ENCODE measurements at places on chromosomes 12 and 14.

- DNase-seq: no peak
These were observed 137.8 kb downstream of the SLC15A4 start for GRCh38 chr12:128685903-128686475.

DNA sequence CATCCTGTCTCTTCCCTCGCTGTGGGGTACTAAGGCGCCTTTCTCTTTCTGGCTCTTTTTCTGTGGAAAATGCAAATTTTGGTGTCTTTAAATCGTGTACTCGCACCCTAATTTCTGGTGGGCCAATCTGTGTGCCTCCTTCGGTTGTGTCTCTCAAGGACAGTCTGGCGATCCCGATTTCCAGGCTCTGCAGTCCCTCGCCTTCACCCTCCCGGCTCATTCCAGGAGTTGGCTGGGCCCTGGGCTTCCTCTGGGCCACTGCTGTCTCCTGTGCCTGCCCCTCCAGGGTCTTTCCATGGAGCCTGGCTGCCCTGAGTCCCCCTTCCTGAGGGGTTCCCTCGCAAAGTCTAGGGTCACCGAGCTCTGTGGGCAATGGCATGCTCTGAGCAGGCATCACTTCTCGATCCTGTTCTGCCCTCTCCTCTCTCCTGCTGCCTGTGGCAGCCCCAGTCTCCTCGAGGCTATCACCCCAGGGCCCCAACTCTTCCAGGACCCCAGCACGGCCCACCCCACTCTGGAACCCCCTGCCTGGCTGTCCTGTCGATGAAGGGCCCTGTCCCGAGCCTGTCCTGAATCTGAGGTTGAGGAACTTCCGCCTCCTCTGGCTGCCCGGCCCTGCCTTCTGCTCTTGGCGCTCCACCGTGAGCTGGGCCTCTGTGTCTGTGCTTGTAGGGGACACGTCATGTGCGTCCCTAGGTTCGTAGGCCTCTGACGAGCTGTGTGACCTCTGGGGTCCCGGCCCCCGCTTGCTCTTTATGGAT is 24.1 kb downstream of the AHNAK2 start:
- DNase-seq: no peak

- no peak for DNase-seq
These were observed 65.4 kb downstream of the ZFP36L1 start for GRCh38 chr14:68727315-68728047.

- no peak for DNase-seq
These were observed 55.1 kb upstream of the RD3L start for GRCh38 chr14:103997391-103997790.

DNA sequence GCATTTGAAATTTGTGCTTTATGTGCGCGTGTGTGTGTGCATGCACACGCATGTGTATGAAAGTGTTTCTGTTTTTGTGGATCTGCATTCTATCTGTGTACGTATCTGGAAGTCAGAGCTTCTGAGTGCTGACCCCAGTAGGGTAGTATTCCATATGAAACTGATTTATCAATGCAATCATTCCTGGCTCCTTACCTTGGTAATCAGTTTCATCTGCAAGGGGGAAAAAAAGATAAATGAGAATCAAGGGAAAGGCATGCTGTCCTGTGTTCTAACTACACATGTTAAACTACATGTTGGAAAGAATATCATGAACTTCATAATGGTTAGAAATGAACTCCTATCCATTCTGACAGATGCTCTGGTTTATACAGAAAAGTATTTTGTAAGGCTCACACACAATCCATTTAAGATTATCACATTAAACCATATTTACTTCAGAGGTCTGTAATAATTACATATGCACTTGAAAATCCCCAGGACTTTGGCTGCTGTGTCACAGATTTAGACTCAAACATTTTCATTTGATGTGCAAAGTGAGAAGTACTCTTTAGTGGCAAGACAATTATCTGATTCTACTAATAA is 276.1 kb upstream of the LMO3 start:
- no peak for DNase-seq

GRCh38 chr14:24058951-24059475 is 7.2 kb downstream of the CARMIL3 start:
- no peak for DNase-seq

- no peak for DNase-seq
These were observed 240.3 kb downstream of the MSRB3 start for GRCh38 chr12:65518771-65519170.

- DNase-seq: peak; percentile 19
These were observed 75.3 kb upstream of the OR4E1 start for GRCh38 chr14:21748869-21749303.

DNA sequence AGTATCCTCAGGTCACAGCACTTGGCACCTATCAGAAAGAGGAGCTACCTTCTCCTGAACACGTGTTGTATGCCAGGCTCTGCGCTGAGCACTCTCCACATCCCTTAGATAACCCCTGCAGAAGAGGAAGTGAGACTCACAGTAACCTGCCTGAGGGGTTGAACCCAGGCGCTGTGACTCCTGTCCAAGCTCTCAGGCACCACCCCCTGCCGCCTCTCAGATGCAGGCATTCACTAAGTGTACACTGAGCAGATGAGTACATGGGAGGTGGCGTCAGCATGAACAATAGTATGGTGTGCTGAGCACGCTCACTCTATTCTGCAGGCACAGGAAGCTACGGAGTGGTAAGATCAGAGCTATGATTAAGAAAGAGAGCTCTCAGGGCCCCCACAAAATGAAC is 21.0 kb upstream of the RIC8B start:
- peak; percentile 37 for DNase-seq

DNA sequence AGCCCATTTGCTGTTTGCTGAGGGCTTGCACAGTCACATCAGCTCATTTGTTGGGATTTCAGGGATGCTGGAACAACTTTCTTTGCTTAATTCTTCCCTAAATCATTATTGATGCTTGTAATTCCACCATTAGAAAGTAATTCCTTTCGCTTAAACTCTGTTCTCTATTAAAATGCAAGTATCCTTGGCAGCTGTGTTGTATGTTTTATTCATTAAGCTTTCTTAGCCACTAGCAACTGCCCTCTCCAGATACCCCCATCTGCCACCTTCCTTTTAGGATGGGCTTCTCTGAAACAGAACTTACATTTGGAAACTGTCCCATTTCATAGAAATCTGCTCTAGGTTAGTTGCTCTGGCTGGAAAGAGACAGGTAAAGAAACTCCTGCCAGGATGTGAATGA is 43.7 kb downstream of the ADCK1 start:
- no peak for DNase-seq

- DNase-seq: no peak
These were observed 59.6 kb downstream of the FBXL14 start for GRCh38 chr12:1534748-1535147.

- DNase-seq: no peak
These were observed 68.8 kb upstream of the AMN start for GRCh38 chr14:102853648-102854047.

GRCh38 chr12:75525263-75525662 is 13.9 kb upstream of the KRR1 start:
- DNase-seq: no peak

GRCh38 chr12:63895841-63896240 is 51.3 kb downstream of the SRGAP1 start:
- DNase-seq: no peak

DNA sequence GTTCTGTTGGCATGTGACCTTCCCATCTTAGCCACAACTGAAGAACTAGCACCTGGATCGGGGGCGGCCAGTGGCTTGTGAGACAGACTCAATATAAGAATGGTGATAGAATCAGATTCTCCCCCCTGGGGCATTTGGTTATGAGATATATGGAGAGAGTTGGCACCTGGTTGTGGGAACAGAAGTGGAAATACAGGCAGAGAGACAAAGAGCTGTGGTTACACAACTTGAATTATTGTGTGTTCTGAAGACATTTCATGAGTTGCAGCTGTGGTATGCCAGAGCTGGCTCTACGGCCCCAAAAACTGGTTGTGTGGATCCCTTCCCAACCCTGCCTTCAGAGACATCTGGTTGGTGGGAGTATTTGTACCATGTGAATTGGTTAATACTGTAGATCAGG is 2.9 kb upstream of the MSRB3 start:
- DNase-seq: no peak

DNA sequence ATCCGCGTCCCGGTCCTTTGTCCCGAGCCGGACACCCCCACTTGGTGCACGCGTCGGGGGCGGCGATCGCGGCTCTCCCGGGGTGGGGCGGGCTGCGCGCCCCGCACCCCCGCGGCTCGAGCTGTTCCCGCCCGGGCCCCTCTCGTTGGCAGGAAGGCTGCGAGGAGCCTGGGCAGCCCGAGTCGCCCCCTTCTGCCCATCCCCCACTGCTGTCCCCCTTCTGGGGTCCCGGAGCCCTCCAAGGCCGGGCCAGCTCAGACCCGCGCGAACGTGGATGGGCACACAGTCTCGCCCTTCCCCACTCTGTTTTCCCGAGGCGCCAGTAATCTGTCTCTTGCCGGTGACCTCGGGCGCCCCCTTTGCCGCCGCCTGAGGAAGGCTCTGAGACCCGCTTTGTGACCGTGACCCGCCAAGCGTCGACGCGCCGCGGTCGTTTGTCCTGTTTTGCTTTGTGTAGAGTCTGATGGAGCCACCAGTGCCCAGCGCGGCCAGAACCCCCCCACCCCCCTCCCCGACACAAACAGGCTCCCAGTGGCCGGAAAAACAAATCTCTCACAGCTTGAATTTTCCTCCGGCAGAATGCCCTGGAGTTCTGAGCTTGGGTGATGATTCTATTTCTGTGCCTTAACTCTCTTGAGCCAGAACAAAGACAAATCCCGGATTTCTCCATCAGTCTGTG is 610 bp downstream of the C14orf132 start:
- no peak for DNase-seq

DNA sequence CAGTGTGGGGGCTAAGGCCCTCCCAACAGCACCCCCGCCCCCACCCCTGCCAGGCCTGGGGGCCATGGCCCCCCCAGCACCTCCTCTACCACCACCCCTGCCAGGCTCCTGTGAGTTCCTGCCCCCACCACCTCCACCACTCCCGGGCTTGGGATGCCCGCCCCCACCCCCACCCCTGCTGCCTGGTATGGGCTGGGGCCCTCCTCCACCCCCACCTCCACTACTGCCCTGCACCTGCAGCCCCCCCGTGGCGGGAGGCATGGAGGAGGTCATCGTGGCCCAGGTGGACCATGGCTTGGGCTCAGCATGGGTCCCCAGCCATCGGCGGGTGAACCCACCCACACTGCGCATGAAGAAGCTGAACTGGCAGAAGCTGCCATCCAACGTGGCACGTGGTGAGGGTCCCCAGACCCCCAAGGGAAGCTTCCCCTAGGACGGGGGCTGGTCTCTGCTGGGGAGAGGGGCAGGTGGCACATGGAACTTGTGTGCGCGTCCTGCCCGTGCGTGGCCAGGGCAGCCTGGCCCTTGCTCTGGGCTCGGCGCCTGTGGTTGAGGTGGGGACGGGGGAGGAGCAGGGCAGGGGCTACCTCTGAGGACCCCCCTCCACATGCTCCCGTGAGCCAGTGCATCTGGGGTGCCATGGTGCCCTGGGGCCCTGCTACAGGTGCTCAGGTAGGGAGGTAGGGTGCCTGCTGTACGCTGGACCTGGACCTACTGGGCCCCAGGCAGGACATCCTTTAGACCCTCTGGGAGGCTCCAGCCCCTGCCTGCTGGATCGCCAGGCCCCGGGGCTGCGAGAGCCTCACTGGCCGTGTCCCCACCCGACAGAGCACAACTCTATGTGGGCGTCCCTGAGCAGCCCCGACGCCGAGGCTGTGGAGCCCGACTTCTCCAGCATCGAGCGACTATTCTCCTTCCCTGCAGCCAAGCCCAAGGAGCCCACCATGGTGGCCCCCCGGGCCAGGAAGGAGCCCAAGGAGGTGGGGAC is 16.1 kb upstream of the ADSS1 start:
- no peak for DNase-seq

- no peak for DNase-seq
These were observed 7.4 kb upstream of the SLC25A29 start for GRCh38 chr14:100313464-100314230.

DNA sequence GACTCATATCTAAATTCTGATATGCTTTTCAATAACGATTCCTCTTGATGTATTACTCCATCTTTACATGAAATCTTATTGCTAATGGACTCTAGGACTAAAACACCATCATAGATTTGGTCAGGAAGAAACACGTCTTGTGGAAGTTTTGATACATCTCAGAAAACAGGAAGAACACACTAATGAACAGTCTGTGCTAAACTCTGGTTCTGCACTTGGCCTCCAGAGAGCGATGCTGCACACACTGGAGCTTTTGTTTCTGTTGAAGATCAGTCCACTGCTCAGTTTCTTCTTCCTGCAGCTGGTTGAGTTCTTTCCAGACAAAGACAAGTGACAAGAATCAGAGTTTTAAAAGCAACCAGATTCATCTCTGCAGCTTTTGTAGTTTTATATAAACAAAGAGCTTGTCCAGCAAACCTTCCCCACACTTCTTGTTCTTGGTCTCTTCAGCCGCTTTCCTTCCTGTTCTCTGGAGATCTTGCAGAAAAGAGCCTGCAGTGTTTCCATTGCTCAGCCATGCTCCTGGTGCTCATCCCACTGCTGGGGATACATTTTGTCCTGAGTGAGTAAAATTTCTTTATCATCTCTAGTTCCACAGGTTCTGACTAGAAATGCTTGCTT is 229.1 kb upstream of the OR4E1 start:
- no peak for DNase-seq

DNA sequence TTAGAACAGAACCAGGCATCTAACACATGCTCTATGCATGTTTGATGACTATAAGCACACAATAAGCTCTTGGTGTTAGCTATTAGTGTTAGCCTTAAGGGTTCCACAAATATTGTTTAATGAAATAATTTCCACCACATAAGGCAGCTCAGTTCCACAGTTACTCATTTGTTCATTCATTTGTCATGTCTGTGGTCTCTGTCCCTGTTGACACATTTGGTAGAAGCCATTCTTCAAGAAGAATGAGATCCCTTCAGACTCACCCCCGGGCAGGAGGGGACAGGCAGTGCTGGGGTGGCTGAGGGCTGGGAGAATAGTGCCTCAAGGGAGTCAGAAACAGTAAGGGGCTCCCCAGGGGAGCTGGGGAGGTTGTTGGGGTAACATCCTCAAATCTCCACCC is 3.7 kb upstream of the FAIM2 start:
- DNase-seq: no peak

DNA sequence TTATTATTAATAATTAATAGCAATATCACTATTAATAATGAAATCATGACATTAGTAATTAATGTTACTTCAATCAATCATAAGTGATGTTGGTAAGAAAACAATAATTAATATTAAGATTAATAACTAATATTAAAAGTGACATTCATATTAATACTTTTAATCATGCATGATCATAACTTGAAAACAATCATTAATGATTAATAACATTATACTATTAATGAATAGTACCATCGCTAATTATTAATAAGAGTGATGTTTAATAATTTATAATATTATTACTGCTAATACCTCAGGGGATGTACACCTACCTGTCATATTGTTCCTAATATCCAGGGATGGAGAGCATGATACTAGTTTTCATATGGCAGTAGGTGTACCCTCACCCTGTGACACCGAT is 10.0 kb upstream of the CLEC6A start:
- no peak for DNase-seq

Measured in stimulated activated CD8-positive, alpha-beta memory T cell treated with anti-CD3 and anti-CD28 coated beads, Interleukin-12 subunit alpha, Interleukin-12 subunit beta, amount 100 ng/mL, for 1 hour (primary cell).